Pancreas (tissue), 10 donors: ENCODE measurements at places on chromosomes 12 and 14. TPM values are rescaled to one million over a fixed set of nuclear protein-coding genes. Genes with fewer than 3 reads are reported as not detected.

GRCh38 chr12:21751517-21751916 lies 23.0 kb downstream of the KCNJ8 start:
- H3K4me3 ChIP-seq: no peak overlapping the region
- H3K4me1 ChIP-seq: no peaks in the 10 kb centered on the region
- no peaks in the 10 kb centered on the region for H3K36me3 ChIP-seq

DNA sequence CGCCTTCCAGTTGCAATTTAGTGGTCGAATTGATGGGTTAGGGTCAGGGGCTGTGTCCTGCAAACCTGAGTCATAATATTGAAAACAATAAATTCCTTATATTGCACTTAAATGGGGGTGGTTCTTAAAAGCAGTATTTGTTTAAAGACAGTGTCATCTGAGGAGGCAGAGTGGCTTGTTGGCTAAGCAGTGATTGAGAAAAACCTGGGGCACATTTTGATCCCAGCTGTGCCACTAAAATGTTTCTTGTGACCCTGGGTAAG lies 48.4 kb downstream of the FBXW8 start:
- peaks cover 6% of the 10 kb centered on the region for H3K4me1 ChIP-seq
- H3K27me3 ChIP-seq: no peaks in the 10 kb centered on the region
- no peak overlapping the region for H3K27ac ChIP-seq

Gene MSI1
- 3.0 TPM for polyA plus RNA-seq

DNA sequence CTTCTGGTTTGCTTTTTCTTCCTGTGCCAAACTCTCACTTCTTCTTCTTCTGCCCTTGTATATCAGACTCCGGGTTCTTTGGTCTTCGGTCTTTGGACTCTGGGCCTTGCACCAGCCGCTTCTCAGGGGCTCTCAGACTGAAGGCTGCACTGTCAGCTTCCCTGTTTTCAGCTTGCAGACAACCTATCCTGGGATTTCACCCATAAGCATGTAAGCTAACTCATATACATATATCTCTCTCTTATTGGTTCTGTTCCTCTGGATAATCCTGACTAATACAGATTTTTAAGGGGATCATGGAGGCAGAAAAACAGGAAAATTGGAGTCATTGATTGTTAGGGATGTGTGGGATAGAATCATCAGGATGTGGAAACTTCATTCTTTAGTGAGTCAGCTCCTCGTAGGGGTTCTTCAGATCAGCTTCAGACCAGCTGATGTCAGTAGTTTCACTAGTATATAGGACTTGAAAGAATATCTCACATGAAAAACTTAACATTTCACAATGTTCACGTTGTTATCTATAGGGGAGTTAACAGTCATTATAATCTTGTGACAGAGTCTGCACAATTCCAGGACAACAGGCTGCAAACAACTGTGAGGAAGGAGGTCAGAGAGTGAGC lies 102.9 kb downstream of the RASSF9 start:
- no peaks in the 10 kb centered on the region for H3K27me3 ChIP-seq
- no peaks in the 10 kb centered on the region for H3K36me3 ChIP-seq
- DNase-seq: no peak
- H3K4me3 ChIP-seq: no peak overlapping the region
- H3K4me1 ChIP-seq: no peaks in the 10 kb centered on the region
- no peak overlapping the region for H3K27ac ChIP-seq

DNA sequence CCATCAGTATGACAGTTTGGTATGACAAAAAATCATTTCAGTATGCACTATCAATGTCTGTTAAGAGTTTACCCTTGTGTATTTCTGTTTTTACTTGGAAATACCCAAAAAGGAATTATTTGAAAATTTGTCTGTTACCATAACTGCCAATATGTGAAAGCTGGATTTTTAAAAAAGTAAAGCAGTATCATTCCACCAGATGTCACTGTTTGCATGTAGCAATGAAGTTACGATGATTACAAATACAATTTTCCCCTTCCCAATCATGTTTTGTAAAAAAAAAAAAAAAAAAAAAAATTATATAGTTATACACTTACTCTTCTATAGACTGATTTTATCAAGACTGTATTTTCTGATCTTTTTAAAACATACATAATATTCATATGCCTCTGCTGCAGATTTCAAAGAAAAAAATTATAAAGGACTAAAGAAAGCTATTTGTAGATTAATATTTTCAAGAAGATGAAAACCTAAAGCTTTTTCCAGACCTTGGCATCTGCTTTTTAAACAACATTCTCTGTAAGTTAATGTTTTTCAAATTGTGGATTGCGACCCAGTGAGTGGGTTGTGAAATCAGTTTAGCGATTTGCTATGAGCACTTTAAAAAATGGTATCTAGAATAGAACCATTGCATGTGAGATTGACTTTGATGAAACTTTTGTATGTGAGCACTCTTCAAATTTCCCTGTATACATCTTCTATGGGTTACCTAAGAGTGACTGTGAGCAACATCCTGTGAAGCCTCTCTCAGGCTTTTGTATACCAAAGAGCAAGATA lies 114.2 kb downstream of the TTC6 start:
- H3K27ac ChIP-seq: no peak overlapping the region
- H3K4me1 ChIP-seq: no peaks in the 10 kb centered on the region
- no peak overlapping the region for H3K4me3 ChIP-seq
- H3K36me3 ChIP-seq: no peaks in the 10 kb centered on the region
- DNase-seq: no peak
- H3K27me3 ChIP-seq: no peaks in the 10 kb centered on the region

Gene KRT75
- not detected for polyA plus RNA-seq

- no peaks in the 10 kb centered on the region for H3K27me3 ChIP-seq
- H3K4me3 ChIP-seq: no peak overlapping the region
- H3K36me3 ChIP-seq: no peaks in the 10 kb centered on the region
- no peak overlapping the region for H3K27ac ChIP-seq
- H3K4me1 ChIP-seq: no peaks in the 10 kb centered on the region
These were observed 447.5 kb upstream of the DCN start for GRCh38 chr12:91630083-91630482.

Gene CPSF6
- 14.1 TPM for polyA plus RNA-seq

Gene SLC17A8
- not detected for polyA plus RNA-seq

Gene GPRC5A
- 0.96 TPM for polyA plus RNA-seq

Gene C2CD5
- 9.6 TPM for polyA plus RNA-seq

Gene VRK1
- 3.0 TPM for polyA plus RNA-seq

- H3K27me3 ChIP-seq: no peaks in the 10 kb centered on the region
- H3K27ac ChIP-seq: no peak overlapping the region
- no peak for DNase-seq
- no peaks in the 10 kb centered on the region for H3K36me3 ChIP-seq
These were observed 55.3 kb downstream of the ISCA2 start for GRCh38 chr14:74548881-74549280.

DNA sequence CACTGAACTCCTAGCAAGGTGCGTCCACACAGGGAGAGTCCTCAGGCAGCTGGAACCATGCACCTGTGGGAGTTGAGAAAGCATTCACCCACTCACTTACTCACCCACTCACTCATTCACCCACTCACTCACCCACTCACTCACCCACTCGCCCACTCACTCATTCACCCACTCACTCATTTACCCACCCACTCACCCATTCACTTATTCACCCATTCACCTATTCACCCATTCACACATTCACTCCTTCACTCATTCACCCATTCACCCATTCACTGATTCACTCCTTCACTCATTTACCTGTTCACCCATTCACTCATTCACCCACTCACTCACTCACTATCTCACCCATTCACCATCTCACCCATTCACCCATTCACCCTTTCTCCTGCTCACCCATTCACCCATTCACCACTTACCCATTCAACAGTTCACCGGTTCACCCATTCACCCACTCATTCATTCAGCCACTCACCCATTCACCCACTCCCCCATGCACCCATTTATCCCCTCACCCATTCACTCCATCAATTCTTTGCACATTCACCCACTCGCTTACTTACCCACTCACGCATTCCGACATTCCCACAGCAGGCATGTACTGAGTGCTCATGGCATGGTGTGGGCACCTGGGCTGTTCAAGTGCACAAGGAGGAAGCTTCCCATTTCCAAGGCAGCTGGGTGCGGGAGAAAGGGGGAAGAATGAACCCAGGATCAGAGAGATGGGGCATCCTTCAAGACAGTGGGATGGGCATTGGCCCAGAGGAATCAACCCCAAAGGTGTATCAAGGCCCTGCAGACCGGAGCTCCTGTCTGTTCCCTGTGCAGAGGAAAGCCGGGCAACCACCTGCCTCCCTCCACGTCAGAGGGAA lies 135.2 kb upstream of the C14orf180 start:
- no peak overlapping the region for H3K4me3 ChIP-seq
- no peak for DNase-seq
- no peak overlapping the region for H3K27ac ChIP-seq
- H3K4me1 ChIP-seq: no peaks in the 10 kb centered on the region
- peaks cover 3% of the 10 kb centered on the region for H3K27me3 ChIP-seq
- H3K36me3 ChIP-seq: no peaks in the 10 kb centered on the region

DNA sequence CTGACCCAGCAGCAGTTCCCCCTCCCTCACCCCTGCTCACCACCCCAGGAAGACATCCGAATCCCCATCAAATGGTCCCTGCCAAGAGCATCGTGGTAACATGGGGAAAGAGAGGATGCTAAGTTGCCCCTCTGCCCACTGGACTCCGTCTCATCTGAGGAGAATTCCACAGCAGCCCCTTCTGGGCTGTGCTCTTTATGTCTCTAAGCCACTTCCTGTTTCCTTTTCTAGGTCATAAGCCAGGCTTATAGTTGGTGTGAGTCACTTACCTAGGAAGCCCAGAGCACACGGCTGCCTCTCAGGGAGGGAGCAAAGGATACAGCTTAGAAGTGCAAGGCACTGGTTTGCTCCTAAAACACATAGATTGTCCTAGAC lies 76.0 kb downstream of the VCPKMT start:
- H3K36me3 ChIP-seq: no peaks in the 10 kb centered on the region
- H3K4me1 ChIP-seq: peaks cover 19% of the 10 kb centered on the region
- DNase-seq: no peak
- H3K4me3 ChIP-seq: no peak overlapping the region
- no peaks in the 10 kb centered on the region for H3K27me3 ChIP-seq

DNA sequence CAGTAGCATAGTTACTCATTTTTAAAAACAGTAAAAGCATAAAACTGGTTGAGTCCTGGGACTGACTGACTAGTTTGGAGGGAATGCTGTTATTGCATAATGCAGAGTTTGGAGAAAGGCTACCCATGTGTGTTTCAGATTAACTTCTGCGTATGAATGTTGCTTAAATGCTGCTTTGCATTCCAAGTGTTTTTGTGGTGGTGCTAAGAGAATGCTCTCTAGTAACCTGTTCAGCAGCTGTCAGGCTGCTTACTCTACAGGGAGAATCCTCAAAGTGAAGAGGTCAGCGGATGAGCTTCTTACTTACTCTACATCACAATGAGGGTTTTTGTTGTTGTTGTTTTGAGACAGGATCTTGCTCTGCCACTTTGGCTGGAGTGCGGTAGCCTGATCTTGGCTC lies 4.3 kb downstream of the DLST start:
- no peak overlapping the region for H3K27ac ChIP-seq
- H3K27me3 ChIP-seq: no peaks in the 10 kb centered on the region
- H3K4me1 ChIP-seq: peaks cover 22% of the 10 kb centered on the region
- DNase-seq: no peak
- H3K4me3 ChIP-seq: no peak overlapping the region

GRCh38 chr12:129532707-129533499 lies 370.9 kb downstream of the TMEM132D start:
- no peak overlapping the region for H3K27ac ChIP-seq
- H3K4me3 ChIP-seq: no peak overlapping the region
- H3K4me1 ChIP-seq: no peaks in the 10 kb centered on the region

Gene CHGA
- polyA plus RNA-seq: 706 TPM

- no peaks in the 10 kb centered on the region for H3K36me3 ChIP-seq
- no peak overlapping the region for H3K4me3 ChIP-seq
- no peaks in the 10 kb centered on the region for H3K4me1 ChIP-seq
- no peaks in the 10 kb centered on the region for H3K27me3 ChIP-seq
- no peak for DNase-seq
These were observed 125.0 kb upstream of the DHRS4 start for GRCh38 chr14:23828616-23829015.

DNA sequence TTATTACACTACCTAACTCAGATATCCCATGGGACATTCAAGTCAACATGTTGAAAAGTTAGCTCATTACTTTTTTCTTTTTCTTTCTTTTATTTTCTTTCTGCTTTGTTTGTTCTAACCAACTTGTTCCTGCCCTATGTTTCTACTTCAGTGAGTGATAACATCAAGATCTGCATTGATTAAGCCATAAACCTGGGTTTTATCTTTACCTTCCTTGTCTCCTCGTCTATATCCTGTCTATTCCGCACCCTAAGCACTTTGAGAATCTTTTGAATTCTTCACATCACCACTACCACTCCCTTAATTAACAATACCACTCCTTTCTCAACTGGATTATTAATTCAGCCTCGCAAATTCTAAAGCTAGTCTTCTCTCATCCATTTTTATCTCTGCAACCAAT lies 81.9 kb upstream of the AVPR1A start:
- H3K27ac ChIP-seq: no peak overlapping the region
- H3K4me1 ChIP-seq: no peaks in the 10 kb centered on the region
- no peak overlapping the region for H3K4me3 ChIP-seq
- no peaks in the 10 kb centered on the region for H3K36me3 ChIP-seq

Gene PAH
- polyA plus RNA-seq: 89.3 TPM

DNA sequence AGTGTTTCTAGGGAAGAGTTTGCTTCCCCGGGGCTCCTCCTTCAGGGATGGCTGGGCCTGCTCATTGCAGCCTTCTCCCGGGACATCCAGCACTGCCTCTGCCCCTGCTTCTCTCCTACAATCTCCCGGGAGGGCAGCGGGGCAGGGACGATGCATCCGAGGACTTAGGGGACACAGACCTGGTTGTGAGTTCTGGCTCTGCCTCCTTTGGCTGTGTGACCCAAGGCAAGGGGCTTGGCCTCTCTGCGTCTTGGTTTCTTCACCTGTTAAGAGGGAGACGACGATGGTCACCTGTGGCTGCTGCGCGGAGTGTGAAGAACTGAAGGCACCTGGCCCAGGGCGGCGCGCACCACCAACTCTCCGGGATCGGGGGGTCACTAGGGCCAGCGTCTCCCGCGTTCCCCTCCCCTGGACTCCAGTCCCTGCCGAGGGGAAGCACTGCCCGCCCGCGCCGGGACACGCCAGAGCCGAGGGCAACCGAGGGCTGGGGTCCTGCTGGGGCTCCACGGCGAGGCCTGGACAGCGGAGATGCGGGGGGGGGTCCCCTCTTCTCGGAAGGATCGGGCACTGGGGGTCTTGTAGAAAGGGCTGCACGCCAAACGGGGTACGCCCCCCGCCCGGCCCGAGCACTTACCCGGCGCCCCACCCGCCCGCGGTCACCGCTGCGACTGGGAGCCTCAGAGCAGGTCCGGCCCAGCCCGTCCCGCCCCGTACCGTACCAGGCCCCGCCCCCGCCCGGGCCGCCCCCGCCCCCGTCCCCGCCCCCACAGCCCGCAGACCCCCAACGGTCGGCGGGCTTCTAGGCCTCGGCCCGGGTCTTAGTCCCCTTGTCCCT lies at the start of gene HVCN1:
TSS of gene HVCN1 (minus strand) at position 670 of the 835 bp plus-strand sequence. CDS start 5,870 bp downstream, outside the sequence.
- H3K4me3 ChIP-seq: peak within 1 kb of the TSS; percentile 69
- H3K4me1 ChIP-seq: no peaks in the 10 kb centered on the region
- peak within 1 kb of the TSS; percentile 28 for H3K27ac ChIP-seq
- H3K27me3 ChIP-seq: peaks cover 5% of the 10 kb centered on the region
- H3K36me3 ChIP-seq: no peaks in the 10 kb centered on the region

- no peaks in the 10 kb centered on the region for H3K27me3 ChIP-seq
- H3K4me3 ChIP-seq: no peak overlapping the region
- H3K27ac ChIP-seq: no peak overlapping the region
- no peak for DNase-seq
- no peaks in the 10 kb centered on the region for H3K4me1 ChIP-seq
- no peaks in the 10 kb centered on the region for H3K36me3 ChIP-seq
These were observed 6.0 kb downstream of the C2CD5 start for GRCh38 chr12:22538311-22538710.

Gene CCDC177
- not detected for polyA plus RNA-seq
